ENCODE measurements at places on chromosomes 12 and 14.

DNA sequence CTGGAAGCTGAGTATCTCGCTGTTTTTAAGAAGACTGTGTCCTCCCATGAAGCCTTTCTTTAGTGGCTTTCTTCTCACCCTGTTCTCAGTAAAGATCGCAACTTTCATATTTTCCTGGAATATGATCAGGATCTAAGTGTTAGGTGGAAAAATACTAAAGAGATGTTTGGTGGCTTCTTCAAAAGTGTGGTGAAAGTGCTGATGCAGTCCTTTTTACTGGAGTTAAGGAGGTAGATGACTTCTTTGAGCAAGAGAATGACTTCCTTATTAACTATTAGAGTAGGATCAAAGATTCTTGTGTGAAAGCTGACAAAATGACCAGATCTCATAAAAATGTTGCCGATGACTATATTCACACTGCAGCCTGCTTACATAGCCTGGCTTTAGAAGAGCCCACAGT lies 141.6 kb downstream of the SLC5A8 start:
- DNase-seq: no peak

DNA sequence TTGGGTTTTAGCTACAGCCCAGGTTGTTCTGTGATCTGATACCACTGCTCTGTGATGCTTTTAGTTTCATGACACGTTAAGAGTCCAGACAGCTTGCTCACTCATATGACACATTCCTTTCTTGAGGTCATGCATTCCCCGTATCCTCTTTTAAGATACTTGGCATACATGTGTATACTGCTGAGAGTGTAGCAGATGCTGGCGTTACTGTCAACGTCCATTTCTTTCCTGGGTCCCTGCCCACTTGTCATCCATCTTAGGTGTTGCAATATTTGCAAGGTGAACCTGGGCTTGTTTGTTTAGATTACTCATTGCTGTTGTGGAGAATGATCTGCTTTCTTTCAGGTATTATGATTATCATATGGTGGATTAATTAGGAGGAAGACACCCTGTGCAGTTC lies 9.1 kb upstream of the EMP1 start:
- no peak for DNase-seq

- DNase-seq: peak; percentile 59
Measured at GRCh38 chr12:69284131-69284530, 44.8 kb downstream of the CPSF6 start.

DNA sequence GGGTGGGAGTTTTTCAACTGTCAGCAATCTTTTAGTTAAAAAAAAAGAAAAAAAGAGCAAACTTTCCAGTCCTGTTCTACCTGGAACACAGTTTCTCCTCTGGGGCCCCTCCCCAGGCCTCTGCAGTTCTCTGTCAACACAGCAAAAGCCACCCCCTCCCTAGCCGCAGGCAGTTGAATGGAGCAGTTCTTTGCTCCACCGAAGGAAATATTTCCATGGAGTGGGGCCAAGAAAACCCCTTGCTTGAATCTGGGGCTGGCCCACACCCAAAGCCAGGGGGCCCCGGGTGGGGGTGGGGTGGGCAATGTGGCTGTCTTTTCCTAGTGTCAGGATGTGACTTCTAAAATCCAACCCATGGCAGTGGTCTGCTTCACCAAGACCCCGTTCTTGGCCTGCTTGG lies 5.0 kb upstream of the MEG3 start:
- no peak for DNase-seq

- no peak for DNase-seq
Measured at GRCh38 chr12:6959805-6960592, 8.8 kb downstream of the PTPN6 start.
